ENCODE measurements at places on chromosomes 1 and 21. TPM values are rescaled to one million over a fixed set of nuclear protein-coding genes. Genes with fewer than 3 reads are reported as not detected.

The HSD3B2 gene
- total RNA-seq = not detected

The DIRAS3 gene
- not detected for total RNA-seq

The CFHR5 gene
- not detected for total RNA-seq

The OPRD1 gene
- not detected for total RNA-seq

The CD52 gene
- total RNA-seq = 582 TPM

The SPRR5 gene
- total RNA-seq = not detected

GRCh38 chr1:217214551-217214950 lies 416.3 kb downstream of the GPATCH2 start:
- H3K4me1 ChIP-seq = no peaks in the 10 kb centered on the region
- no peaks in the 10 kb centered on the region for H3K27me3 ChIP-seq
- no peak for DNase-seq
- H3K36me3 ChIP-seq = no peaks in the 10 kb centered on the region
- H3K4me3 ChIP-seq = no peak overlapping the region
- no peak overlapping the region for H3K27ac ChIP-seq

DNA sequence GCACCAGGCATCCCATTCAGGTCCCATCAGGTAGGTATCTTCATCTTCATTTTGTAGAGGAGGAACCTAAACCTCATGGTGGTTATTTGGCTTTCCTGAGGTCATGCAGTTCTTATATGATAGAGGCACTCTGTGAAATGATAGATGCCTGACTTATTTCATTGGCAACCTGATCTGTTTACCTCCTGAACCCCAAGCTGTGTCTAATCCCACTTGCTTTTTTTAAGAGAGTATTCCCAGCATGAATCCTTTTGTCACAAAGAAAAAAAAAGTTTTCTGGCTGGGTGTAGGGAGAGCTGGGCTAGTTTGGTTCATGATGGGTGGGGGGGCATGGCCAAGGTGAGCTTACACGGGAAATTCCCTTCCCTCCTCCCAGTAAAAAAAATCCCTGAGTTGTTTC lies 154.2 kb downstream of the TENT5C start:
- DNase-seq = peak; percentile 15
- no peaks in the 10 kb centered on the region for H3K27me3 ChIP-seq
- no peak overlapping the region for H3K4me3 ChIP-seq
- no peaks in the 10 kb centered on the region for H3K36me3 ChIP-seq
- H3K4me1 ChIP-seq = peaks cover 8% of the 10 kb centered on the region

DNA sequence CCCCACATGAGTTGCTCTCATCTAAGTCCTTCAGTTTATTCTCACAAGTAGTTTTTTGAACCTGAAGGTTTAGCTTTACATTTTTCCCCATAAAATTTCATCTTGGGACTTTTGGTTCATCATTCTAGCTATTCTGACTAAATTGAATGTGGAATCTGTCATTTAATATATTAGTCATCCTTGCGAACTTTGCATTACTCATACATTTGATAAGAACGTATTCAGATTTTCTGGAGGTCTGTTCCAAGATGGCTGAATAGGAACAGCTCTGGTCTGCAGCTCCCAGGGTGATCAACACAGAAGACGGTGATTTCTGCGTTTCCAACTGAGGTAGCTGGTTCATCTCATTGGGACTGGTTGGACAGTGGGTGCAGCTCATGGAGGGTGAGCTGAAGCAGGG lies 59.8 kb upstream of the CSF1 start:
- no peak overlapping the region for H3K4me3 ChIP-seq
- H3K27me3 ChIP-seq = no peaks in the 10 kb centered on the region
- DNase-seq = no peak

DNA sequence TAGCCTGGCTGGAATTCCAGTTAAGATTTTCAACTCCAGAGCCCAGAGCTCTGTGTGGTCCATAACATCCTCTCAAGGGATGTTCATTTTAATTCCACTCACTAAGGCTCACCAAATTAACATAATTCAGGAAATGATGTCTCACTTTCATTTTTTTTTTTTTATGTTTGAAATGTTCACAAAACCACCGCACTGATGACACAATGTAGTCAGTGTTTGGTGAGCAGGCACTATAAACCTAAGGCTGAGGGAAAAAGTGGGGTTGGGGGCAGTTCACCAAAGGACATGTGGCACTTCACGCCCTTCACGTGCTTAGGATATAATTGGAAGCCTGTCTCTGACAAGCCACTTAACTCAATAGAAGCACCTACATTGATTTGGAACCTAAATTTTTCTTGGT lies 177.3 kb upstream of the CAMK1G start:
- no peak overlapping the region for H3K4me3 ChIP-seq
- H3K27me3 ChIP-seq = peaks cover under 1% of the 10 kb centered on the region
- no peaks in the 10 kb centered on the region for H3K4me1 ChIP-seq
- DNase-seq = no peak
- no peak overlapping the region for H3K27ac ChIP-seq

DNA sequence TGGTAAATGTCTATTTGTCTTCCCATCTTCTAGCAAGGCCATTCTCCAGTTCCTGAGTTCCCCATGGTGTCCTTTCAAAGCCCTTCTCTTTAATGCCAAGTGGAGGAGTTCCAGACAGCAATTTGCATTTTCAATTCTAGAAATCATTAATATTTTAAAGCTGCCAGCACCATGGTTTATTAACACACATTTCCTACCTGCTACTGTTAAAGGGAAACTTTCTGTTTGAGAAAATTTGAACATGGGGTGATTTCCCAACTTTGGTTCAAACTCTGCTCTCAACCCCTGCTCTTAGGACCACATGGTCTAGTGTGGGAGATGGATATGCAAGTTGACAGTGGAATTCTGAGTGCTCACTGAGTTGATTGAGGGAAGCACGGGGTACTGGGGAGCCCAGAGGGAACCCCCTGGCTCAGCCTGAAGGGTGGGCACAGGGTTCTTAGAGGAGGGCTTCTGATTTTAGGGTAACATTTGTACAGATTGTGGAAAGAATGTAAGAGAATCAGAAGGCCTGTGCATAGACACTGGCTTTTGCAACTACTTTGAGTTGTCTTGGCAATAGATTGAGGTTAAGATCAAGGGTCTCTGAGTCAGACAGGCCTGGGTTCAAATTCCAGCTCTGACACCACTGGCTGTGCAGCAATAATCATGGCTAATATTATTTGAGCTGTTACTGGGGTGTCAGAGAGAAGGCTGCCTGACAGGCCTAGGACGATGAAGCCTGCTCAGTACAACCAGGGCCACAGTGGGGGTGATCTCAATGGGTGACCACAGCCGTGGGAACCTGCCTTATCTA lies 97.8 kb downstream of the BEND5 start:
- H3K27ac ChIP-seq = no peak overlapping the region
- no peaks in the 10 kb centered on the region for H3K4me1 ChIP-seq
- no peaks in the 10 kb centered on the region for H3K36me3 ChIP-seq
- no peak overlapping the region for H3K4me3 ChIP-seq
- no peaks in the 10 kb centered on the region for H3K27me3 ChIP-seq
- no peak for DNase-seq

- peaks cover 7% of the 10 kb centered on the region for H3K4me1 ChIP-seq
- peak overlapping the region; percentile 35 for H3K4me3 ChIP-seq
- no peaks in the 10 kb centered on the region for H3K27me3 ChIP-seq
Measured at GRCh38 chr21:34526241-34526617, 14.2 kb upstream of the KCNE1 start.

DNA sequence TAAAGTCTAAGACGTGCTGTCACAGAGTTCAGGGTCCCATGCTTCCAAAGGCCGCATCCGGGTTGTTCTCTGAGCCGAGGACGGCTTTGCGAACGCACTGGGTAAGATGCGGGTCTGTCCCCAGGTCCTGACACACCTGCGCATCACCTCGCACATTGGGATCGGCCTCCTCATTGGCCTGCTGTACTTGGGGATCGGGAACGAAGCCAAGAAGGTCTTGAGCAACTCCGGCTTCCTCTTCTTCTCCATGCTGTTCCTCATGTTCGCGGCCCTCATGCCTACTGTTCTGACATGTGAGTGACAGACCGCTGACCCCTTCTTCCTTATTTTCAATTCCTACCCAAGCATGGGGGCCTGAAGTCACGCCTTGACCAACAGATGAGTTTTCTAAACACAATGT lies 25.3 kb downstream of the TFF3 start:
- no peaks in the 10 kb centered on the region for H3K4me1 ChIP-seq
- H3K27me3 ChIP-seq = no peaks in the 10 kb centered on the region
- peaks cover 77% of the 10 kb centered on the region for H3K36me3 ChIP-seq
- DNase-seq = no peak

GRCh38 chr1:27203946-27204345 lies 30.5 kb upstream of the WDTC1 start:
- no peaks in the 10 kb centered on the region for H3K27me3 ChIP-seq
- no peak for DNase-seq
- no peak overlapping the region for H3K4me3 ChIP-seq
- no peaks in the 10 kb centered on the region for H3K36me3 ChIP-seq
- H3K27ac ChIP-seq = no peak overlapping the region

Data from CD4-positive, alpha-beta T cell (primary cell).